ENCODE measurements at places on chromosomes 13 and 19.

DNA sequence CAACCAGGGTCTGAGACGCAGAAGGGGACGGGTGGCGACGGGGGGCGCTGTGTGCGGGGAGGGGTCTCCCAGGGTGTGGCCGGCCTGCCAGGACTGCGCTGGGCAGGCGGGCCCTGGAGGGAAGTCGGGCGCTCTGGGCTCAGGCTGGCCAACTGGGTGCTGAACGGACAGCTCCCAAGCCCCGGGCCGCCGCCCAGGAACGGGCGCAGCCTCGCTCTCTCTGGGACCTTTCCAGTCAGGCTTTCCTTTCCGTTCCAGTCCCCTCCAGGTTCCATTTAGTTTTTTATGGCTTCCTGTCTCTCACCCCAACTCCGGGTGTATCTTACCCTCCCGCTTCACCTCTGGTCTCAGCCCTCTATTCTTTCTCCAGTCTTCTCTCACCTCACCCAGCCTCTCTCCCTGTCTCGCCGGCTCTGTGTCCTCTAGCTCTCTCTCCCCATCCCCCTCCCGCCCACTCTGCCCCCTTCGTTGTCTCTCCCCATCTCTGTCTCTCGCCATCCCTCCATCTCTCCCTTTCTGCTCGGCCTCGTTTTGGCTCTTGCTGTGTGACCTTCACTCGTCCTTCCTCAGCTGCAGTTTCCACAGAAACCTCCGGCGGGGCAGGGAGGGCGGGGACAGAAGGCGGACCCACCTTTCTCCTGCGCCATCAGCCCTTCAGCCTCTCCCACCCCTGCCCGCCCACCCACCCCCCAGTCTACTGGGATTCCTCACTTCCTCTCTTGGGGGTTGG lies 3.3 kb upstream of the ATP1A3 start:
- DNase-seq: peak; percentile 60

DNA sequence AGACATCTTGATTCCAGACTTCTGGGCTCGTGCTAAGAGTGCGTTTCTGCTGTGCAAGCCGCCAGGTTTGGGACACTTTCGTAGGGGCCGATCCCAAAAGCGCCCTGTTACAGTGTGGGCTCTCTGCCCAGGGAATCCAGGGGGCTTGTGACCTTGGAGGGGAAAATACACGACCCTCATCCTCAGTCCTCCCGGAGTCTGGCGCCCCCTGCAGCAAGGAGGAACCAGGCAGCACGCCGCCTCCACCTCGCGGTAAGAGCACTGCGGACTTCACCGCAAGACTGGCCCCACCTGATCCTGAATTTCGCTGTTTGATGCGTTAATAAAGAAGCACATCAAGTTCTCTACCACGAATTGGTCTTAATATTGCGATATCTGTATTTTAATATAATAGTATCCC lies 5.2 kb downstream of the POLRMT start:
- no peak for DNase-seq

GRCh38 chr13:86446311-86446710 lies 647.1 kb upstream of the SLITRK6 start:
- DNase-seq: no peak

DNA sequence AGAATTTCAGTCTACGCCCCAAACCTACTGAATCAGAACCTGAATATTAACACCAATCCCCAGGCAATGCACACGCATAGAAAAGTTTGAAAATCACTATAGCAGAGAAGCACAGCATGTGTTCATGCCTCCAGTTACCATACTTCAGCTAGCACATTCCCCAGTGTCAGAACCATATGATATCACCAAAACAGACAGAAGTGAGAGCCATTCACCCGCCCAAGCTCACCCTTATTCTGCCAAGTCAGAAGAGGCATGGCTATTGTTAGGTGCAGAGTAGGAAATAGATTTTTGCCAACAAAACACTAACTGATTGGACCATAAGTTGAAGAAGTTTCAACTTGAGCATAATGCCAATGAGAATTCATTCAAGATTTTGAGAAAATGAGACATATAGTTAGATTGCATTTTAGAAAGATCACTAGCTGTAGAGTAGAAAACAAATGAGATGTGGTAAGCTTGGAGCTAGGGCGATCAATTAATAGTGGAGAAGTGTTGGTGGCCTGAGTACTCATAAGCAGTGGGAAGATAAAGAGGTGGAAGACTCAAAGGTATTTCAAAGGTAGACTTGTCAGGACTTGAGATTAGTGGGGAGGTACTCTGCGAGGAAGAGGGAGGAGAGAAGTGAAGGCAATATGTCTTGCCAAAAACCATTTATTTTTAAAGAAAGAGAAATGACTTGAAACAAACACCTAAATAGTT lies 492.4 kb downstream of the SUCLA2 start:
- DNase-seq: no peak

DNA sequence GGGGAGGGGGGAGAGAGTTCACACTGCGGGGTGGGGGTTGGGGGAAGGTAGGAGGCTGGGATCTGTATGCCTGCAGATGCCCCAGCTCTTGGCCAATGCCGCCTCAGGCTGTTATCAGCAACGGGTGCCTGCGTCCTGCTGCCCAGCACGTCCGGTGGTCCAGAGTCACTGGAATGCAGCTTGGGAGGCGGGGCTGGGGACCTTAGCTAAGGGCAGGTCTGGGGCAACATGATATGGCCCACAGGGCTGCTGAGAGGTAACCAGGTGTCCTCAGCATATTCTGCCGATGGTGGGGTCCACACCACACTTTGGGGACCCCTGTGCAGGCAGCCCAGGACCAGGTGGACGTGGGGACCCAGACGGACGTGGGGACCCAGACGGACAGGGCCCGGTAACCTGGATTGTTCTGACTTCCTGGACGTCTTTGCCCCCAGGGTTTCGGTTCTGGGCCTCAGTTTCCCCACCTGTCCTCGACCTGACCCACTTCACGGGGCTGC lies 668 bp upstream of the ARHGAP45 start:
- DNase-seq: no peak

DNA sequence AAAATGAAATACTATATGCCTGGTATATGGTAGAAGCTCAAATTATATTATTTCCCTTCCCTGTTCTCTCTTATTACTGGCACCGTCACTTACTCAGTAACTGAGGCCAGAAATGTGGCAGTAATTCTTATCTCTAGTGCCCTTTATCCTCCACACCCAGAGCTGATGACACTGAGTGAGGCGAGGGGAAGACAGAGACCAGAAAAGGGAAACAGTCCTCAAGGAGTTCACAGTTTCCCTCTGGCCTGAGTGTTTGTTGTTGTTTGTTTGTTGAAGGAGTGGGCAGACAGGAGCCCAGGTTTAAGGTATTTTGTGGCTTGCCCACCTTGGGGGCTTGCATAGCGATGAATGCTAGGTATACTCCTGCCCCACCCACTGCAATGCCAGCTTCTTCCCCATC lies 101.5 kb upstream of the FNDC3A start:
- no peak for DNase-seq

- DNase-seq: no peak
Measured at GRCh38 chr13:73717632-73718031, 416.6 kb downstream of the KLF12 start.

GRCh38 chr19:40314656-40315055 lies 29.5 kb upstream of the AKT2 start:
- no peak for DNase-seq

DNA sequence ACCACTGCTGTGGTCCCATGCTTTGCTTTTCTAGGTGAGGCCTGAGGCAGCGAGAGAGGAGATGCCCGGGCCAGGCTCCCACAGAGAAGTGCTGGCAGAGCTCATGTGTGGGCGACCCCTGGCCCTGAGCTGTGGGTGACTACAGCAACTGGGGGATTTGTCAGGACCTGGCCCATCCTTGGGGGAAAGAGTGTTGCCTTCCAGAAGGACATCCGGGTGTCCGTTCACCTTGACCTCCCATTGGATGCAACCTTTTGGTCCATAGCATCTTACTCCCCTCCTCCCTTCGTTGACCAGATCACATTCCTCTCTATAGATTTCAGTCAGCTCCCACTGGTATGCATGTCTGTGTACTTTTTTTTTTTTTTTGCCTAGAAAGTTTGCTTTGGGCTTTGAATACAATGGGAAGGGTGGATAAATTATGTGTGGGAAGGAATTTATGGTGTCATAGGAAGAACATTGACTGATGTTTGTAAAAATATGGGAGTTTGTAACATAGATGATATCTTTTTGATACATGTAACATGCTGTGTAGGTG lies 84.2 kb upstream of the RNF113B start:
- DNase-seq: no peak

DNA sequence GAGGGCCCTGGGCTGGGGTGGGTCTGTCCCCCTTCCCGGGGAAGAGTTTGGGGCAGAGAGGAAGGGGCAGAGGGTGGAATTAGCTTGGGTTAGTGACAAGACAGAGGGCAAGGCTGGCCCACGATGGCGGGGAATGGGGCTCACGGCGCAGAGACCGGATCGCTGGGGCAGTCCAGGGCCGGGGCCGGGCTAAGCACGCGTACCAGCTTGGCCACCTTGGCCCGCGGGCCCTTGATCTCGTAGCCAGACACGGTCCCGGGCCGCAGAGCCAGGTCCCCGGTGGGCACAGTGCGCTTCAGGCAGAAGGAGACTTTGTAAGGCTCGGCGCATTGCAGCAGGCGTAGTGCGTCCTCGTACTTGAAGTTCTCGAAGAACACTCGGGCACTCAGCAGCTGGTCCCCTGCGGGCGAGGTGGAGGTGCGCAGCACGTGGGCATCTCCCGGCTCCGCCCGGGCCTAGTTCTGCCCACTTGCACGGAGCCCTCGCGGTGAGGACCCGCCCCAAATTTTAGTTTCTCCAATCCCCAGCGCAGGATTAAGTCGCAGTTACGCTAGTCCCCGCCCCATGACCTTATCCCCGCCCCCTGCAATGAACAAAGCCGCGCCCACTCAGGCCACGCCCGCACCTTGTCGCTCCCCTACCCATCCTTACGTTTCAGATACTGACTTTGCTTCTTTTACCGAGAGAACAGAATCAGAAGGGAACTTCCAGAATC lies 8.6 kb upstream of the HIPK4 start:
- no peak for DNase-seq

DNA sequence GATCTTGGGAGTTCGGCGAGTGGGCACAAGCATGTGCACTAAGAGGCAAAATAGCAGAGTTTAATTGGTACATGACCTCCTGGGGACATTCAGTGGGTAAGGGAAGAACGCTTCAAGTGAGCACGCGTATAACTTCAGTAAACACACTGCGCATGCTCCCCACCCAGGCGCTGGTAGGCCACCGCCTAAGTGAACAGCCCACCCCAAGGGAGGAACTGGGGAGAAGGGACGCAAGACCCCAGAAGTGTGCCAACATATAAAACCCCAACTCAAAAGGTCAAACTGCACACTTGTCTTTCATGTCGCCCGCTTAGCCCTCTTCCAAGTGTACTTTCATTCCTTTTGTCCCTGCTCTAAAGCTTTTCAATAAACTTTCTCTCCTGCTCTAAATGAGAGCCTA lies 10.5 kb upstream of the NTN5 start:
- no peak for DNase-seq

- peak; percentile 91 for DNase-seq
Measured at GRCh38 chr19:1076951-1077350, 10.0 kb downstream of the ARHGAP45 start.

DNA sequence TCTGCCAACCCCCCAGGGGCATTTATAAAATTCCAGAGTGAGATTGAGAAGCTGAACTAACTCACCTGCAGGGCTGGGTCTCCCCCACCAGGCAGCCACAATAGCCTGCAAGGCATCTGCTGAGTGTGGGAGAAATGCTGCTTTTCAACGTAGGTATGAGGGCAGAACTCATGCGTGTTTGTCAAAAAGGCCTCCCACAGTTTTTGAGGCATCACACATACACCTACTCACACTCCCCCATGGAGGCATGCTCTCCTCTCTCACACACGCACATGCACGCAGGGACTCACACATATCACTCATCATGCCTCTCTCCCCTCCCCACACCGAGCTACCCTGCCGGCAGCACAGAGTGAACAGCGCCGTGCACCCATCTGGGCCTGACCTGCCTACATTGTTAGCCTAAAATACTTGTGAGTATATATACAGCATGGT lies 390.5 kb downstream of the FGF9 start:
- no peak for DNase-seq

GRCh38 chr19:5612891-5613865 lies 9.4 kb downstream of the SAFB2 start:
- DNase-seq: no peak

DNA sequence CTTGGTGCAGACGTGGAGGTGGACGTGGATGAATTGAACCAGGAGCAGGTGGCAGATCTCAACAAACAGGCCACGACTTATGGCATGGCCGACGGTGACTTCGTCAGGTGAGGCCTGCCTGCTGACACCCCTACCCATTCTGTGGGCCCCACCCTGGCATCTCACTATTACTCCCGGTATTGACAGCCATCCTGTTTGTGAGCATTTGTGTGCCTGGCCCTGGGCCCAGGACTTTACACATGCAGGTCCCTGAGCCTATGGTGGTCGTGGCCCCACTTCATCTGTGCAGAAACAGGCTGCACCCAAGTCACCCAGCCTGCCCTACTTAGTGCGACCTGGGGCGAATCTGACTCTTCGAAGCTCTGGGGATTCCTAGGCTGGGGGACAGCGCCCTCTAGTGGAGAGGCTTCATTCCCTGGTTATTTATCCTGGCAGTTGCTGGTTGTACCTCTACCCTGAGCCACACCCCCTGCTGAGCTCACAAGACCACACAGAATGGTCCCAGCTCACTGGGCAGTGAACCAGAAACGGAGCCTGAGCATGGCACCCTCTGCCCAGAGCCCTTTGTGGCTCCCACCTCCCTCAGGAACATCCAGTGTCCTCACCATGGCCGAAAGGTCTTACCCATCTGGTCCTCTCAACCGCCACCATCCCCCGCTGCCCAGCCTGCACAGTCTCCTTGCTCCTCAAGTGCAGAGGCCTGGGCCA lies 16.9 kb downstream of the ZNF296 start:
- peak; percentile 92 for DNase-seq

DNA sequence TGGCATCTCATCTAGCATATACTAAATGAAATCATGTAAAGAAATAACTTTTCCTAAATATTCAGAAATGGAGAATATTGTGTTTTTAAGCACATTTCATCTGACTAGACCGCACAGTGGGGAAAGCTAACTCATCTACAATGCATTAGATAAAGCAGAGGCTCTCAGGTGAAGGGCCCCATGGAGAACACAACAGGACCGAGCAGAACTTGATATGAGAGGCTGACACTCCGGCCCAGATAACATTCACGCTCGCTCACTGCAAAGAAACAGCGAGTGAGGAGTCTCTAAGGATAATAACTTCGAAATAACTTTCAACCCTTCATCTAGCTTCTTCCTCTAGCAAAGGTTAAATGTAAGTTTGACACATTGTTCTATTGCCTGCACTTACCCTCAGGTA lies 130.6 kb downstream of the PCDH9 start:
- no peak for DNase-seq

GRCh38 chr13:25207291-25207810 lies 35.3 kb upstream of the AMER2 start:
- no peak for DNase-seq

GRCh38 chr19:13652810-13653590 lies 111.3 kb upstream of the MRI1 start:
- no peak for DNase-seq

GRCh38 chr13:41402691-41403511 lies 54.4 kb upstream of the RGCC start:
- no peak for DNase-seq

GRCh38 chr19:1214299-1214861 lies 8.8 kb downstream of the STK11 start:
- no peak for DNase-seq
